ELF-1 (cell line): ENCODE measurements at places on chromosomes 2 and 18.

- DNase-seq, result peak; percentile 41
These were observed 1.2 kb upstream of the MZT2A start for GRCh38 chr2:131493199-131493968.

DNA sequence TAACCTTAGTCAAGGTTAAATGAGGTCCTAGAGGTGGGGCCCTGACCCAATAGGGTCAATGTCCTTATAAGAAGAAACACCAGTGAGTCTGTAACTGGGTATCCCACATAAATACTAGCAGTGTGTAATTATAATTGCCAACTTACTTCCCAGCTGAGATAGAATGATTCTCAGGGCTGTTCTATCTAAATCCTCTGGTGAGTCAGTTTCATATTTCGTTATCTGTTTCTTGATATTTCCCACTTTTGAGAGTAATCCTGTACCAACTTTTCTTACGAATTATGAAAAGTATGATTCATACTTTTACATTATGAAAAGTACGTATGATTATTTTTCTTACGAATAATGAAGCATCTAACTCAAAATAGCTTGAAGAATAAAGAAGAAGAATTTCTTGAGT lies 546.8 kb upstream of the NETO1 start:
- DNase-seq, result no peak

DNA sequence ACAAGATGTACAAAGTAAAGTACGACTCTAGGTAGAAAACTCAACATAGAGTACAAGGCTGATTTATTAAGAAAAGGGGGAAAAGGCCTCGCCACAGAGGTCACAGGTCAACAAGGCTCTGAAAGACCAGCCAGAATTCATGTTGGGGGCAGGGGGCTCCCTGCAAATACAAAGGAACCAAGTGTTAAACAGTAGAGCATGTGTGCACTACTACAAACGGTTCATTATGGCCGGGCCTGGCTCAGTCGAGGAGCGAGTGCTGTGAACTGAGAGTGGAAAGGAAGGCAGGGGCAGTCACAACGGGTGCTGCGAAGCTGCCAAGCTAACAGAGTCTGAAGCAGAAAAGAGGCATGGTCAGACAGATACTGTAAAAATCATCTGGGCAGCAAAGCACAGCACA lies 77.1 kb downstream of the MBOAT2 start:
- DNase-seq, result no peak

- no peak for DNase-seq
These were observed 270.2 kb upstream of the RAB6C start for GRCh38 chr2:129709001-129709955.

DNA sequence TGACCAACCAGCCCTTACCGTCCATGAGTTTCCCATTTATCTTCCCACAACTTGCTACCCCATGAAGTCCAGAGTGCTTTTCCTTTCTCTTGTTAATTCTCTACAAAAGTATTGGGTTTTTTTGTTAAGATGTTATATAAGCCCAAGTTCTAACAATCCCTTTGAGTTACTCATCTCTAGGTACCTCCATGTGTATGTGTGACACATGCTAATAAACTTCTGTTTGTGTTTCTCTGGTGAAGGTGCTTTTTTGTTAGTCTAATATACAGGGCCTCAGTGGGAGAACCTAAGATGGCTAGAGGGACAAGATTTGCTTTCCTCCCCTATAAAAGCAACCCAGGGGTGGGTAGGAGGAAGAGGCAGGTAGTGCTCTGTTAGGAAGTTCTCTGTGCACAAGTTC lies 31.8 kb upstream of the RMDN2 start:
- DNase-seq, result no peak

DNA sequence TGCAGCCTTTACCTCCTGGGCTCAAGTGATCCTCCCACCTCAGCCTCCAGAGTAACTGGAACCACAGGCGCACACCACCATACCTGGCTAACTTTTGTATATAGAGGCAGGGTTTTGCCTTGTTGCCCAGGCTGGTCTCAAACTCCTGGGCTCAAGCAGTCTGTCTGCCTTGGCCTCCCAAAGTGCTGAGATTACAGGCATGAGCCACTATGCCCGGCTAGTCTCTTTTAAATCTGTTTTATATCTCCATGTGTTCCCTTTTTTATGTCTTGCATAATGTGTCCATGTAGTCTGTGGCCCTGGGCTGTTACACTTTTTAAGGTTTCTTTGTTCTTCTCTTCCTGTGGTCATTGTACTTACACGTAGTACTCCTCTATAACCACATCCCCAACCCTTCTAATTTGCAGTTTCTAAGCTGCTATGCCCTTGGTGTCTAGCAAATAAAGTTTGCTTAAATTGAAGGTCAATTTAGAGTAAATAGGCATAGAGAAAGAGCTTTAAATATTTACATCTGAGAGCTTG lies 168.2 kb downstream of the MCFD2 start:
- DNase-seq, result no peak

- DNase-seq, result no peak
These were observed 39.0 kb downstream of the VAPA start for GRCh38 chr18:9952633-9953416.

DNA sequence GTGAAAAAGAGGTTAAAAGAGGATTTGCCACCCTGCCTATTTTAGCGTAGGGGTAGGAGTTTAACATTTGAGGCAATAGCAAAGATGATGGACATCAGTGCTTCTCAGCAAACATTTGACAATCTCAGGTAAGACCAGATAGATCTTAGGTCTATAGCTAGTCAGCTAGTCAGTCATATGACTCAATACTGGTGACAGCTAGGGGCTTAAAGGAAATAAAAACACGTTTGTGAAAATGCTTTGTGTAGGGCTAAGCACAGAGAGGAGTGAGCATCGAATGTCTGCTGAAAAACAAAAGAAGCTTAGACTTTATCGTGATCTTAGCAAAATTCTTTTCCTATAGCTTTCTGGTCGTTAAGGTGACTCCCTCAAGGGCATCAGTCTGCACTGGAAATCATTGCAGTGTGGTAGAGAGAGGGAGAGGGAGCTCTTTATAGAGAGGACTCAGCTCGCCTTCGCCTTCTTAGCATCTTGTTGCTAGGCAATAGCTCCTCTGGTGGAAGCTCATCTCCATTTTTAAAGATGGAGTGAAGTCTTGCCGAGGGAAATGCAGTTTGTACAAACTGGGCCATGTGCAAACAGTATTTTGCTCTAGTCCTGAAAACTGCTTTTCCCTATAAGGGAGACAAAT lies 62.8 kb upstream of the SLC38A11 start:
- peak; percentile 41 for DNase-seq
